ENCODE measurements at places on chromosomes 11 and 22. TPM values are rescaled to one million over a fixed set of nuclear protein-coding genes. Genes with fewer than 3 reads are reported as not detected.
A peak's percentile ranks its signal among the peaks of the same experiment; 100 is the strongest.

PDGFB gene
- total RNA-seq = 20.7 TPM

PRR33 gene
- total RNA-seq = not detected

C22orf42 gene
- total RNA-seq = not detected

CD3E gene
- 2.3 TPM for total RNA-seq

BDNF gene
- total RNA-seq = 0.75 TPM

DNA sequence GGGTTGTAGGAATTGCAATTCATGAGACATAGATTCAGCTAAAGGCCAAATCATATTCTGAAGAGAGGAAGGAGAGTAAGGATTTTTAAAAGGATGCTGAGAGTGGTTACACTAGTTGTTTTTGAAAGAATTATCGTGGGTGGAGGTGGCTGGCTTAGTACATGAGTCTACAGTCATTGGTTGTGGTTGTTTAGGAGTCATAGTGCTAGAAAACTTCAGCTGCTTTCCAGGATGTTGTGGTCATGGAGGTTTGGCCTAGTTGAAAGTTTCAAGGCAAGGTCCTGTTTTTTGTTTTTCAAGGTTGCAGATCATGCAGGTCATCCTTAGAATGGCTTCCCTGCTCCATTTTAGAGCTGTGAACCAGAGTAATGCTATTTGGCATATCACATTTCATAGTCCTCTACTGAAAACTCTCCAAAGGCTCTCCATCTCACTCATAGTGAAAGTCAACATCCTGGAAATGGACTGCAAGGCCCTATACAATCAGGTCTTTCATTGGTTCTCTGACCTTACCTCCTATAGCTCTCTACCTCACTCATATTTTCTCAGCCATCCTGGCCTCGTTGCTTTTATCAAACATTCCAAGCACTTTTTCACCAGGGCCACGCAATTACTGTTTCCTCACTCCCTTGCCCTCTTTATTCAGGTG, 26.1 kb upstream of the ZBTB44 start:
- no peak for DNase-seq
- H3K27ac ChIP-seq = no peak overlapping the region

DNA sequence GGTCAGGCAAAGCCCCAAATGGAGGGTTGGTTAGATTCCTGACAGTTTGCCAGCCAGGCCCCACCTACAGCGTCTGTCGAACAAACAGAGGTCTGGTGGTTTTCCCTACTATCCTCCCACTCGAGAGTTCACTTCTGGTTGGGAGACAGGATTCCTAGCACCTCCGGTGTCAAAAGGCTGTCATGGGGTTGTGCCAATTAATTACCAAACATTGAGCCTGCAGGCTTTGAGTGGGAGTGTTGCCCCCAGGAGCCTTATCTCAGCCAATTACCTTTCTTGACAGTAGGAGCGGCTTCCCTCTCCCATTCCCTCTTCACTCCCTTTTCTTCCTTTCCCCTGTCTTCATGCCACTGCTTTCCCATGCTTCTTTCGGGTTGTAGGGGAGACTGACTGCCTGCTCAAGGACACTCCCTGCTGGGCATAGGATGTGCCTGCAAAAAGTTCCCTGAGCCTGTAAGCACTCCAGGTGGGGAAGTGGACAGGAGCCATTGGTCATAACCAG, 4.7 kb upstream of the TTC36 start:
- no peaks in the 10 kb centered on the region for H3K4me1 ChIP-seq
- H3K4me3 ChIP-seq = no peak overlapping the region
- peaks cover 19% of the 10 kb centered on the region for H3K36me3 ChIP-seq
- DNase-seq = no peak

DNA sequence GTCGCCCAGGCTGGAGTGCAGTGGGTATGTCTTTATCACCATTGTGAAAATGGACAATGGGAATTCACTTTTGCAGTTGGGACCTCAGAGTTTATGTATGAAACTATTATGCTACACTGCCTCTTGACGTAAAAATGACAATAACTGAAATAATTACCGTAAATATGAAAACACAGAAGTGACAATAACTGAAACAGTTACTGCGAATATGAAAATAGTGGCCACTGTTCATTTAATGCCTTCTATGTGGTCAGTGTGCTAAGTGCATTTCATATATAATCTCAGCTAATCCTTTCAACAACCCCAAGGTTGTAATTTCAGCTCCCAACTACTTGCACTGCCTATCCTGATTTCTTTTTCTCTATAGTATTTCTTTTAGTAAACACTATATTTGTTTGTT, 5.9 kb upstream of the RTCB start:
- no peak overlapping the region for H3K27ac ChIP-seq
- peaks cover 1% of the 10 kb centered on the region for H3K27me3 ChIP-seq
- no peaks in the 10 kb centered on the region for H3K36me3 ChIP-seq
- H3K4me3 ChIP-seq = no peak overlapping the region
- H3K4me1 ChIP-seq = no peaks in the 10 kb centered on the region

DNA sequence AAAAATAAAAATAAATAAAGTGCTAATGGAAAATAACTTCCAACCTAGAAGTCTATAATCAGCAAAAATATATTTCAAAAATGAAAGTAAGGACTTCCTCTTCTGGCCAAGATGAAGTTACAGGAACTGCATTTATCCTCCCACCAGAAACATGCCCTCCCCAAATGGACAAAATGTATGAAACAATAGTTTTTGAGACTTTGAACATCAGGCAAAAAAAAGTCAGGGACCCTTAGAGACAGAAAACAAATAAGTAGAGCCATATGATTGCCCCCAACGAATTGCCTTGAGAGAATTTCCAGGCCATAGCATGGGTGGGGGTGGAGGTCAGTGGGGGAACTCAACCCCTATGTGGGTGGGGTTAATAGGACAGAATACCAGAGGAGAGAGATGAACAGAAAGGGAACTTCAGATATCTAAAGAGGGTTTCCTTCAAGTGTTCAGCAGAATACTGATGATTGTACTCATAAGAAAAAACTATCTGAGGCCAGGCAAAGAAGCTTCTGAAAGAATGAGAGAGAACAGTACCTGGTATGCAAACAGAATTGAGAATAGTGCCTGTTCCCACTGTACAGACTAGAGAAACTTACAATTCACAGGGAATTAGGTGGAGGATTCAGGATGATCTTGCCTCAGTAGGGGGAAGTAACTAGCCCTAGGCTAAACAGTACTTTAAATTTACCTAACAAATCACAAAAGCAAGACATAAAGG, 26.6 kb upstream of the IL10RA start:
- H3K36me3 ChIP-seq = no peaks in the 10 kb centered on the region
- H3K4me1 ChIP-seq = no peaks in the 10 kb centered on the region
- H3K27ac ChIP-seq = no peak overlapping the region
- DNase-seq = no peak

- no peak overlapping the region for H3K27ac ChIP-seq
- no peak overlapping the region for H3K4me3 ChIP-seq
- DNase-seq = no peak
- H3K36me3 ChIP-seq = no peaks in the 10 kb centered on the region
- no peaks in the 10 kb centered on the region for H3K4me1 ChIP-seq
Measured at GRCh38 chr11:92791886-92792285, 177.6 kb upstream of the MTNR1B start.

DNA sequence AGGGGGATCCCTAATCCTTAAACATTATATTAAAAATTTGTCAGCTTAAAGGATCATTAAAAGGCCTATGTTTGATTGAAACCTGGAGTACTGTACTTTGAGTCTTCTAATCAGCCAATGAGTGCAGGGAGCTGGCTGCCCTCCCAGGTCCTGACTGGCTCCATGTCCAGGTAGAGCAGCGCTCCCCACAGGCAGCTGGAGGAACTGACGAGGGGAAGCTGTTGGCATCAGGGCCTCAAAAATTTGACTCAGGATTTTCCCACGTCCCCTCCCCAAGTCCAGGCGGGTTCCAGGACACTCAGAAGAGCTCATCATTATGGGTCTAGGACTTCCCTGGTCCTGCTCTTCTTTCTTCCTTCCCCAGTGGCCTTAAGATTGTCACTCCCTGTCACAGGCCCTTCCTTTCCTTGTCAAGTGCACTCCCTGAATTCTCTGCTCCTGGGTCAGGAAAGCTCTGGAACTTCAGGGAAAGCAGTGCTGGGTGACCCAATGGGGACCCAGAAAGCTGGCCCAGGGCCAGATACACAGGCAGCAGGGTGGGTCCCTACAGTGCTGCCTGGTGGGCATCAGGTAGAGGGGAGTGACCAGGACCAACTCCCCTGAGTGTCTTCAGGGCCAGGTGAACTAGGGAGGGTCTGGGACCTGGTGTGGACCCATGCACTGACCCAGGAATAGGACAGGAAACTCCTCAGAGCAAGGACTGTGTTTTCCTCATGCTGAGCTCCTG, 65.5 kb downstream of the GGTLC2 start:
- H3K36me3 ChIP-seq = no peaks in the 10 kb centered on the region
- no peak overlapping the region for H3K4me3 ChIP-seq
- H3K27ac ChIP-seq = no peak overlapping the region
- no peaks in the 10 kb centered on the region for H3K27me3 ChIP-seq
- H3K4me1 ChIP-seq = no peaks in the 10 kb centered on the region

DNA sequence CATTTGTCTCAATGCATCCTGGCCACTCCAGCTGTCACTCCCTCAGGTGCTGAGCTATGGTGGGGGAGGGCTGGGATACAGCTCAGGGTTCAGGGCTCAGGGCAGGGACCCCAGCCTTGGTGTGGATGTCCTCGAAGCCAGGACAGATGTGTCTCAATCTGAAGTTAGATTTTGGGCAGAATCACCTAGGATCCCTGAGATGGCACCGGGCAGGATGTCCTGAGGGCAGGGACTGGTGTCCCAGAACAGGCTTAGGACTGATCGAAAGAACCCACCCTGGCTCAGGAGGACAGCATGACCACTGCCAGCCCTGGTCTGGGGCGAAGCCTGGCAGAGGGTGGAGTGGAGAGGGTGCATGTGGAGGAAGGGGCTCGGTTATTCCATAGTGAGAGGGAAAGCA, 96.8 kb upstream of the THY1 start:
- H3K4me3 ChIP-seq = no peak overlapping the region
- H3K36me3 ChIP-seq = no peaks in the 10 kb centered on the region
- no peak overlapping the region for H3K27ac ChIP-seq
- H3K27me3 ChIP-seq = no peaks in the 10 kb centered on the region
- DNase-seq = no peak
- no peaks in the 10 kb centered on the region for H3K4me1 ChIP-seq

GRCh38 chr22:23305922-23306374, 125.6 kb downstream of the BCR start:
- H3K27me3 ChIP-seq = no peaks in the 10 kb centered on the region
- H3K27ac ChIP-seq = peak overlapping the region; percentile 1
- H3K36me3 ChIP-seq = no peaks in the 10 kb centered on the region
- H3K4me3 ChIP-seq = no peak overlapping the region
- peak; percentile 85 for DNase-seq
- no peaks in the 10 kb centered on the region for H3K4me1 ChIP-seq

DNA sequence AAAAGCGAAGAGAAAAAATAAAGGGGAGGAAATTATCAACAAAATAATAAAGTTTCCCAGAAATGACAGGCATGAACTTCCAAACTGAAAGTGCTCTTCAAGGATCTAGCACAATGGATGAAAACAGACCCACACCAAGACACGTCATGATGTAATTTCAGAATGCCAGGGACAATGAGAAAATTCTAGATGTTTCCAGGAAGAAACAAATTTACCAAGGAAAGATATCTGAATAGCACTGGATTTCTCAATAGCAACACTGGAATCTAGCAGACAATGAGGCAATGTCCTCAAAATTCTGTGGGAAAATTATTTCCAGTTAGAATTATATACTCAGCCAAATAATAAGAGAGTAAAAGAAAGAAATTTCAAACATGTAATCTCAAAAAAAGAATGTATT, 46.0 kb downstream of the DENND5A start:
- H3K4me3 ChIP-seq = no peak overlapping the region
- H3K27ac ChIP-seq = peak overlapping the region; percentile 44

DNA sequence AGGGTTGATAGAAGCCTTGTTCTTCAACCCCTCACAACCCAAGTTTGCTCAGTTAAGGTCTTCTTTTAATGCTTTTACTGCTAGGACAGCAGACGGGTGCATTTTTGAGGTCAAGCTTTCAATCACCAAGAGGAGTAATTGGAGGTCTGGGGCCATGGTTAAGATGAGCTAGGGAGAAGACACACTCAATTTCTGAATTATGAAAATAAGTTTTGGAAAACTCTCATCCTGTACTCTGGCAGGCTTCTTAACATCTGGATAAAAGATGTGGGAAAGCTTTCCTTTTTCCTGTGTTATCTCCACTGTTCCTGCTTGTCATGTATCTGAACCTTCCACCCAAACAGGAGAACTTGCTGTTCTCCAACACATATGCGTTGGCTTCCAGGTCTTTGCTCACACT, 9.7 kb downstream of the ABTB2 start:
- peaks cover 14% of the 10 kb centered on the region for H3K4me1 ChIP-seq
- no peaks in the 10 kb centered on the region for H3K27me3 ChIP-seq
- no peak overlapping the region for H3K4me3 ChIP-seq
- peak overlapping the region; percentile 62 for H3K27ac ChIP-seq
- no peaks in the 10 kb centered on the region for H3K36me3 ChIP-seq

- H3K27ac ChIP-seq = no peak overlapping the region
- H3K4me3 ChIP-seq = no peak overlapping the region
- no peaks in the 10 kb centered on the region for H3K27me3 ChIP-seq
- peaks cover 1% of the 10 kb centered on the region for H3K4me1 ChIP-seq
- no peak for DNase-seq
- H3K36me3 ChIP-seq = no peaks in the 10 kb centered on the region
Measured at GRCh38 chr22:29002603-29003002, 59.0 kb downstream of the C22orf31 start.

GRCh38 chr11:33684003-33684706, 16.5 kb downstream of the C11orf91 start:
- no peaks in the 10 kb centered on the region for H3K27me3 ChIP-seq
- no peaks in the 10 kb centered on the region for H3K4me1 ChIP-seq
- no peak overlapping the region for H3K27ac ChIP-seq
- DNase-seq = no peak
- no peaks in the 10 kb centered on the region for H3K36me3 ChIP-seq

DNA sequence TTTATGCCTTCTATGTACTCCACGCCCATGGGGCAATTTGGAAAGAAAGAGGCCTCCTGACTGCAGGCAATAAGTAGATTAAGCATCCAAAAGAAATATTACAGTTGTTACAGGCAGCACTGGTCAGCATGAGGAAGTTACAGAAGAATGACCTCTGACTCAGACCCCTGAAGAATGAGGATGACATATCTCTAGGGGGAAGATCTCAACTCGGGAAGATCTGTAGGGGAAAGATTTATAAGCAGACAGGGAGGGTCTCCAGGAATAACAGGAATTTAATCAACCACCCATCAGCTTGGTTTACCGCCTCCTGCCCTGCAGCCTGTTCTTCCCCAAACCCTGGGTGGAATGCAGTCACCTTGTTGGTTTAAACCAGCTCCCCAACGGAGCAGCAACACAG, 58.0 kb downstream of the RCN1 start:
- no peak for DNase-seq
- no peak overlapping the region for H3K27ac ChIP-seq
- no peaks in the 10 kb centered on the region for H3K4me1 ChIP-seq
- no peaks in the 10 kb centered on the region for H3K36me3 ChIP-seq
- no peak overlapping the region for H3K4me3 ChIP-seq

- H3K4me1 ChIP-seq = peaks cover 4% of the 10 kb centered on the region
- H3K27ac ChIP-seq = no peak overlapping the region
- no peaks in the 10 kb centered on the region for H3K27me3 ChIP-seq
- peaks cover 6% of the 10 kb centered on the region for H3K36me3 ChIP-seq
Measured at GRCh38 chr11:94181526-94181925, 52.9 kb downstream of the PANX1 start.

All from aorta (tissue), 5 donors.